ENCODE measurements at places on chromosomes 3 and 15.

DNA sequence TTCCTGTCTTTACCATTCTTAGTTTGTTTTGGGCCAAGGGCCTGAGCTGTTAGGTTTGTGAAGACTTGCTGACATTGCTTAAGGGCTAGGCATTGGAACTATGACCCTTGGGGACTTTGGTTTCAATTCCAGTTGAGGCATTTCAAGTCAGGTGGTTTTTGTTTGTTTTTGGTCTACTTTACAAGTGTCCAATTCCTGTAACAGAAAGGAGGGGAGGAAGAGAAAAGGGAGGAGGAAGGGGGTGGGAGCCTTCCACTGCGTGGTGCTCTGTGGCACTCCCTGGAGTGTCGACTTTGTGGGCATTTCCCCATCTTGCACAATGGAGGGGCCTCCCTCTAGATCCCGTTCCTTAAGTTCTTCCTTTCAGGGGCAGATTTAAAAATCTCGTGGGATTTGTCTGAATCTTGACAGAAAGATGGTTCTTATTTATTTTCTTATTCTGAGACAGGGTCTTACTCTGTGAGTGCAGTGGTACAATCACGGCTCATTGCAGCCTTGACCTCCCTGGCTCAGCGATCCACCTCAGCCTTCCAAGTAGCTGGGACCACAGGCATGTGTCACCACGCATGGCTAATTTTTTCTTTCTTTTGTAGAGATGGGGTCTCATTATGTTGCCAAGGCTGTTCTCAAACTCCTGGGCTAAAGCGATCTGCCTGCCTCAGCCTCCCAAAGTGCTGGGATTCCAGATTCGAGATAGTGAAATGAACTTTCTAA, 59.5 kb upstream of the RYK start:
- no peak for DNase-seq

DNA sequence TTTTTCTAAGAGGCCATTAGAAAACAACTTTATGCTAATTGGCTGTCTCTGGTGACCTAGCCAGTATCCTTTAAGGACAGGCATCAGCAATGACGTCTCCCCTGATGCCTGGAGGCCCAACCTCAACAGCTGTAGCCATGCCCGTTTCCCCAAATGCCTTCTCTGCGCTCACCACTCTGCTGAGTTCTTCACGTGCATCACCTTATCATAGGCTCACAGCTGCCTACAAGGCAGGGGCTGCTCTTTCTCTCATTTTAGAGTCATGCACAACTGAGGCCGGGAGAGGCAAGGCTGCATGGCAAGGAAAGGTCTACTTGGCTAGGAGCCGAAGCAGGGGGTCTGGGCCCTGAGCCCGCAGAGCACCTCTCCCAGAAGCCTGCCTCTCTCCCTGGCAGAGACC, 43.9 kb upstream of the SEC13 start:
- no peak for DNase-seq

- no peak for DNase-seq
These were observed 6.1 kb downstream of the SKOR1 start for GRCh38 chr15:67831363-67831762.

GRCh38 chr15:67884514-67885174, 44.8 kb upstream of the RNU6-1 start:
- DNase-seq, result no peak

- DNase-seq, result no peak
These were observed 68.9 kb downstream of the NPTN start for GRCh38 chr15:73564255-73564654.

DNA sequence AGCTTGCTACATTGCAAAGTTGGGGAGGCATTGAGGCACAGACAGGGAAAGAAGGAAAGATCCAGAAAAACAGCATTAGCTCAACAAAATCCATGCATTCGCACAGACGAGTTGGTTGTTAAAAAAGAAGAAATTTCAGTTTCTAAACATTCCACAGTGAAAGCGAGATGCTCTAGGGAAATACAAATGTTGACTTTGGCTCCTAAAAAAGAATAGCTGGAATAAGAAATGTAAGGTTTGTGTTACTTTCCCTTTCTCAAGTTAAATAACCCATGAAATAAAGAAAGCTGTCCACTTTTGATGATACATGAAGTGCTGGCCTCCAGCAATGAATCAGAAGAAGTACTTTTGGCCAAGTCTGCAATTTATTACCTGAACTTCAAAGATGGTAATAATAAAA, 465.1 kb downstream of the ERC2 start:
- no peak for DNase-seq

GRCh38 chr3:171396048-171396447, 64.2 kb downstream of the TNIK start:
- DNase-seq, result no peak

DNA sequence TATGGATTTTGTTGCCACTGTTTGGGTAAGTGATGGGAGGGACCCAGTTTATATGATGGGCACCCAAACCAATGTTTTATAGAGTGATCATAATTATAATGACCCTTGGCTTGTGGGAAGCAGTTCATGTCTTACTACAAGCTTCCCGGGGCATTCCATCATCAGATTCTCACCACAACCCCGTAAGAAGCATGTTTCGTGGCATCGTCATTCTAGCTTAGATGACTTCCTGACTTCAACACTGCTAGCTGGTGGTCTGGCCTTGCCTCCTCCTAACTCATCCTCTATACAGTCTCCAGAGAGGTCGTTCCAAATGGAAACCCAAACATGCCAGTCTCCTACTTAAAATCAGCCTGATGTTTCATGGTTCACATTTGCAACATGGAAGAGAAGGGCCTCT, 226.9 kb downstream of the ADAMTS9 start:
- no peak for DNase-seq

- no peak for DNase-seq
These were observed 14.9 kb upstream of the ZNF662 start for GRCh38 chr3:42891042-42891441.

- no peak for DNase-seq
These were observed 445.7 kb upstream of the CDIN1 start for GRCh38 chr15:36133742-36134141.

DNA sequence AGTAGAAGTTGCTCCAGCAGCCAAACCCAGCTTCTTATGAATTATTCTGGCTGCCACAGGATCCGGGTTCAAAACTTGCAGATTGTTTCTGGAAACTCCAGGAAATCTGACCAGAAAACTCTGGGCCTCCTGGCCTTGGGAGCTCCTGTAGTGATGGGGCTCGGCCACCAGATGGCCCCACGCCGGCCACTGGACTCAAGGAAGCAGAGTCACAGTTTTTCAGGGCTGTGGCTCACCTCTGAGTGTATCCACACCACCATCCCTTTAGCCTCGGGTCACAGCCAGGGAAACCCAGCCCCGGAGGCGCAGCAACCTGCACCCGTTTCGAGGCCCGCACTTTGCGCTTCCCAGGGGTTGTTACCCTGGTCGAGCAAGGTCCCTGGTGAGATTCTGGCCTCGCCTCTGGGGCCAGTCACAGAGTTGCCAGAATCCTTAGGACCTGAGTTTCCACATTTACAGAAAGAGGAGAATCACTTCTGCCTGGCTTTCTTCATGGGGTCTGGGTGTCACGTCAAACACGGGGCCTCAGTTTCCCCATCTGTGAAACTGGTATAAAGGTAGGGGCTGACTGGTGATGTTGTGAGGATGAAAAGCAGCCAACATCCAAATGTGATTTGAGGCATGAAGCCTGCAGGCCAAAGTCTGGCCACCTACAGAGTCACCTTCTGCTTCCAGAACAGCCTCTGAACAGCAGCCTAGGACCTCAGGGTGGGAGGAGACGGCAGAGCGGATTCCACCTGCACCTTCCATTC, 53.5 kb upstream of the LCTL start:
- peak; percentile 42 for DNase-seq

Data from GM18507 (cell line).